Osteocyte (in vitro differentiated cells): ENCODE measurements at places on chromosomes 2 and 18. TPM values are rescaled to one million over a fixed set of nuclear protein-coding genes. Genes with fewer than 3 reads are reported as not detected.

Gene LIMS4
- total RNA-seq: 1.9 and 2.4 TPM in 2 replicates

DNA sequence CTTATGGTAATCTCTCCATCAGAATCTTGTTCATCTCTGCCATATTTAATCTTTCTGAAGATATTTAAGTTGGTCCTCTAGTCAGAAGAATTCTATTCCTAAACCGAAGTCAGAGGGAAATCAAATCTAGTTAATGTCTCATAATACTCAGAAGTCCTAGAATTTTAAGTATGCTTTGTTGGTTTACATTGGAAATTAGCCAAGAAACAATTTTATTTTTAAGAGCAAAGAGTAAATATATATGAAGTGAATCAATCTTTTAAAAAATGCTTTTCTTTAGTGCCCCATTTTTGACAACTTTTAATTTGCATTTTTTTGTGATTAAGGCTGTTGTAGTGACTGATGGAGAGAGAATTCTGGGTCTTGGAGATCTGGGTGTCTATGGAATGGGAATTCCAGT, 38.1 kb downstream of the ME2 start:
- H3K4me3 ChIP-seq: no peak overlapping the region
- peaks cover 34% of the 10 kb centered on the region for H3K4me1 ChIP-seq
- no peak for DNase-seq
- peak overlapping the region; percentile 45 for H3K27ac ChIP-seq
- H3K27me3 ChIP-seq: no peaks in the 10 kb centered on the region

Gene PID1
- not detected in 2 replicates for total RNA-seq

DNA sequence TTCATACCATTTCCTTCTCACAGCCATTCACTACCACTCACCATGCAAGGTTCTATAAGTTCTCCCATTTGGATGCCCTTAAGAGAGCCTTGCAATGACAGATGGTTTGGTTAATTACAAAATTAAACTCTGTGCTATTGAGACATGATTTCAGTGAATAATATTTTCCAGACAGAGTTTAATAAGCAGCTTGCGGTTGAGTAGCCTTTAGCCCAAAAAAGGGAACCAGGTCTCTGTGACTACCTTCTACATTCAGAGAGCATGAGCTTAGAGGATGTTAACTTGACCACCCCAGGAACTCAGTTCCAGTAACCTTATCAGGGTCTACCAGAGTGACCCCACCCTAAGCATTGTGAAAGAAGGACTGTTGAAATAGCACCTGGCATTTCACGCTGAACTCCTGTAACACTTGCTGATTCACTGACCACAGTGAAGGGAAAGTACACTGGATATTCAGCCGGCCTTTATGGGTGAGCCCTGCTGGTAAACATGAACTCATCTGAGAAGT, 1173.1 kb upstream of the ZEB2 start:
- H3K4me3 ChIP-seq: no peak overlapping the region
- H3K27me3 ChIP-seq: no peaks in the 10 kb centered on the region
- no peaks in the 10 kb centered on the region for H3K36me3 ChIP-seq
- no peaks in the 10 kb centered on the region for H3K4me1 ChIP-seq

- no peak overlapping the region for H3K27ac ChIP-seq
- no peak overlapping the region for H3K4me3 ChIP-seq
- no peak for DNase-seq
- no peaks in the 10 kb centered on the region for H3K4me1 ChIP-seq
- peaks cover 4% of the 10 kb centered on the region for H3K36me3 ChIP-seq
These were observed 27.5 kb downstream of the CNRIP1 start for GRCh38 chr2:68292108-68292710.

GRCh38 chr2:239195318-239195871, 205.4 kb downstream of the HDAC4 start:
- peaks cover 3% of the 10 kb centered on the region for H3K4me1 ChIP-seq
- H3K4me3 ChIP-seq: no peak overlapping the region
- DNase-seq: peak; percentile 66
- no peak overlapping the region for H3K27ac ChIP-seq
- peaks cover 2% of the 10 kb centered on the region for H3K36me3 ChIP-seq
- H3K27me3 ChIP-seq: no peaks in the 10 kb centered on the region

Gene CCL20
- total RNA-seq: not detected in 2 replicates

Gene SCN2A
- total RNA-seq: 0.24 and 0.73 TPM in 2 replicates

Gene SYT4
- not detected in 2 replicates for total RNA-seq

Gene AOX1
- total RNA-seq: 0.97 and 1.7 TPM in 2 replicates

Gene FAM110C
- not detected in 2 replicates for total RNA-seq

GRCh38 chr2:134679745-134680144, 39.1 kb downstream of the TMEM163 start:
- H3K4me1 ChIP-seq: no peaks in the 10 kb centered on the region
- no peaks in the 10 kb centered on the region for H3K27me3 ChIP-seq
- H3K36me3 ChIP-seq: no peaks in the 10 kb centered on the region
- H3K4me3 ChIP-seq: no peak overlapping the region

- H3K4me3 ChIP-seq: no peak overlapping the region
- DNase-seq: no peak
- H3K4me1 ChIP-seq: no peaks in the 10 kb centered on the region
- peaks cover 20% of the 10 kb centered on the region for H3K27me3 ChIP-seq
These were observed 395.2 kb downstream of the TGIF1 start for GRCh38 chr18:3845161-3845560.

GRCh38 chr18:22705328-22705727, 227.8 kb upstream of the RBBP8 start:
- peaks cover 34% of the 10 kb centered on the region for H3K4me1 ChIP-seq
- peak overlapping the region; percentile 61 for H3K27ac ChIP-seq

DNA sequence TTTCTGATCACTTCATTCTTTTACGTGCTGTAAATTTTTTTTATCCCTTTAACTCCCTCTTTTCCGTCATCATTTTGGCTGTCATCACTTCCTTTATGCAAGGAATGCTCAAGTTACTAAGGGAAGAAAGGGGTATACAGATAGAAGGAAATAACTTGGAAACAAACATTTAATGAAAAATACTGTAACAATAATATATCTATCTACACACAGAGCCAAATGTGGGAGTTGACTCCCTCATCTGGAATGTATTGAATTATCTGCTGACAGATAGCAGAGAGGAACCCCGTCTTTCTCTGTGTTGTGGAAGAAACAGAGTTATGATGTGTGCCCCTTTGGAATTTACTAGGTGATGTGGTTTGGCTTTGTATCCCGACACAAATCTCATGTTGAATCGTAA, 182.5 kb upstream of the NXPH2 start:
- H3K27me3 ChIP-seq: peaks cover 43% of the 10 kb centered on the region
- no peak overlapping the region for H3K4me3 ChIP-seq
- H3K4me1 ChIP-seq: no peaks in the 10 kb centered on the region
